NCI-H345 (cell line): ENCODE measurements at places on chromosomes 11 and 22.
A peak's percentile ranks its signal among the peaks of the same experiment; 100 is the strongest.

- DNase-seq, result no peak
Measured at GRCh38 chr22:31243339-31244045, 31.4 kb downstream of the LIMK2 start.

- DNase-seq, result no peak
Measured at GRCh38 chr11:16977994-16978315, 36.3 kb downstream of the PLEKHA7 start.

DNA sequence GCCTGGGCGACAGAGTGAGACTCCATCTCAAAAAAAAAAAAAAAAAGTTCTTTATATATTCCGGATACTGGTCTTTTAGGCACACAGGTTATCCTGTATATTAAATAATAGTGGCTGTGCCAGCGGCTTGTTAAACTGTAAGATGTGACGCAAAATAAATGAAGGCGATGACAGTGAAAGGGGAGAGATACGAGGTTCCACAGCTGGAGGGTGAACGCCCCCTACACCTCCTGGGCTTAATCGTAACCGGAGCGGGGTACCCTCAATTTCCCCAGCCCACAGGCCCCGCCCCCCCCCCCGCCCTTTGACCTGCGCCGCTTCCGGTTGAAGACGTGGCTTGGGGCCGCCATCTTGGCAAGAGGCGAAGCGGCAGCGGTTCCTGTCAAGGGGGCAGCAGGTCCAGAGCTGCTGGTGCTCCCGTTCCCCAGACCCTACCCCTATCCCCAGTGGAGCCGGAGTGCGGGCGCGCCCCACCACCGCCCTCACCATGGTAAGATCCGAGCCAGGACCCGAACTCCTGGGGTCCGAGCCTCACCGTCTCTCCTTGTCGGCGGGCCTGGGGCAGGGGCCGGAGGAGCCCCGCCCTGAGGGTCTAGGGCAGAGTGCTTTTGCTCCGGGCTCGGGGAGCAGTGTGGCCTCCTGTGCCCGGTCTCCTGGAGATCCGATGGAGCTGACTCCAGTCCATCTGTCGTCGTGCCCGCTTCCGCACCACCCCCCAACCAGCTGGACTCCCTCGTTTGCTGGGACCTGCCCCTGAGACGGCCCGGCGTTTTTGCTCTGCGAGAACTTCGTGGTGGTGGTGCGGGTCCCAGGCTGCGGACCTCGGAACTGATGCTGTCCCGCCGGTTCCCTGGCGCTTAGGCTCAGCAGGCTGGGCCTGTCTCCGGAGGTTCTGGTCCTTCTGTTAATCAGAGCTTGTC lies at the start of gene ARCN1:
Gene ARCN1 (plus strand): TSS at position 349 of the 920 bp plus-strand sequence. CDS start 139 bp downstream, at position 488.
- peak; percentile 76 for DNase-seq

DNA sequence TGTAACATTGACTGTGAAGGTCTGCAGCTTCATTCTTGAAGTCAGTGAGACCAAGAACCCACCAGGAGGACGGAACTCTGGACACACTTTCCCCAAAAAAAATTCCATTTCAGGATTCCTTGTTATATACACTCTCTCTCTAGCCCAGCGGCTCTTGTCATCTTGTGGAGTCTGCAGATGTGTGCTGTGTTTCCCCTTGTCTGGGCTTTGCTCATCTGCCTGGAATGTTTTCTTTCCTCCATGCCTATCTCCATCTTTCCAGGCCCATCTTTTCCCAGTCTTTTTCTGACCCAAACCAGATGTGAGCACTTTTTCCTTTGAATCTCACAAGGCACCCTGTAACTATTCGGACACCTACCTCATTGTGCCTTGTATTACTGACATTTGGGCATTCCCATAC lies 5.1 kb upstream of the DRG1 start:
- DNase-seq, result no peak

DNA sequence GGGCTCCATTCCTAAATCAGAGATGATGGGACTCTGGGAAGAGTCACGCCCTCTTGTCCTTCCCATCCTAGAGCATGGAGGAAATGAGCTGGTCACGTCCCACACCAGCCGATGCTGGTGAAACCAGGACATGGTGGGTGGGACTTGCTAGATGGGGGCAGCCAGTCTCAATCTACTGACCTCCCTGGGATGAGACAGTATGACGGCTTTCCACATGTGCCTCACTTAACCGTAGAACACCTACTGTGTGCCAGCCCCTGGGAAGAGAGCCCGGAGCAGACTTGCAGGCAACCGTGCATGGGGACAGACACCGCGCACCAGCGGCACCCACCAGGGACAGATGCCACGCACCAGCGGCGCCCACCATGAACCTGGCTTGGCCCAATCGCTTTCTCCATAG lies 3.8 kb downstream of the OSBPL5 start:
- no peak for DNase-seq

DNA sequence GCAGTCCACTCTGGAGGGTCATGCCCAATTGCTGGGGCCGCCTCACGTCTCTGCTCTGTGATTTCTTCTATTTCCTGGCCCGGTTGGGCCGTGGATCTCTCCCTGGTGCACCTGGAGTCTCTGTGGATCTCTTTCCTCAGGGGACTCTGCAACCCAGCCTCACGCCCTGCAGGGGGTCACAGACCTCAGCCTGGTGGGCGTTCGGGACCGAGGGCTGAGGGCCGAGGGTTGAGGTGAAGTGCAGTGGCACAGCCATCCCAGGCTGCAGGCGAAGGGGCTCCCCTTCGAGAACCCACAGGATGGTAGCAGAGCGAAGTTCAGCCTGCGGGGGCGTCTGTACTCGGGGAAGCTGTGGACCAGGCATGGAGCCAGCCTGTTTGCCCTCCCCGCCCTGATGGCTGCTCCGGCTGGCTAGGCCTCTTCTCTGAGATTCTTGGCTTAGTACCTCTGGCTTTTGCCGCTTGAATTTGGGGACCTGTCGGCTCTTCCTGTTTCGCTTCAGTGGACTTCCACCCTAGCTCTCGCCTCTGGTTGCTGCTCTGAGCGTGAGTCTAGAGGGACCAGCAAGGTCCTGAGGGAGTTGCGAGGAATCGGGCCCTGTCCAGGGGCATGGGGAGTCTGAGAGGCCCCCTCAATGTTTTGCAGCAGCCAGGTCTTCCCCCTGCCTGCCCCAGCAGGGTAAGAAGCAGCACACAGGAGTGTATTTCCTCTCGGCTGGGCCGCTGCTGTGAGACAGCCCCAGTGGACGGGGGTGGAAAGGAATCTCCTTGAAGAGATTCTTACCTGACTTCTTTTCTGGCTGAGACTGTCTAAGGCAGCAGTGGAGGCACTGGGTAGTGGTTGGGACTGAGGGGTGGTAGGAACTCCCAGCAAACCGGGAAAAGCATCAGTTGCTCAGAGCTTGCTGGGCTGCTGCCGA lies 140.8 kb downstream of the TBC1D22A start:
- no peak for DNase-seq

GRCh38 chr11:67113231-67113721 lies 5.8 kb upstream of the KDM2A start:
- DNase-seq, result no peak

- DNase-seq, result no peak
Measured at GRCh38 chr11:16154715-16155396, 201.5 kb downstream of the SOX6 start.

DNA sequence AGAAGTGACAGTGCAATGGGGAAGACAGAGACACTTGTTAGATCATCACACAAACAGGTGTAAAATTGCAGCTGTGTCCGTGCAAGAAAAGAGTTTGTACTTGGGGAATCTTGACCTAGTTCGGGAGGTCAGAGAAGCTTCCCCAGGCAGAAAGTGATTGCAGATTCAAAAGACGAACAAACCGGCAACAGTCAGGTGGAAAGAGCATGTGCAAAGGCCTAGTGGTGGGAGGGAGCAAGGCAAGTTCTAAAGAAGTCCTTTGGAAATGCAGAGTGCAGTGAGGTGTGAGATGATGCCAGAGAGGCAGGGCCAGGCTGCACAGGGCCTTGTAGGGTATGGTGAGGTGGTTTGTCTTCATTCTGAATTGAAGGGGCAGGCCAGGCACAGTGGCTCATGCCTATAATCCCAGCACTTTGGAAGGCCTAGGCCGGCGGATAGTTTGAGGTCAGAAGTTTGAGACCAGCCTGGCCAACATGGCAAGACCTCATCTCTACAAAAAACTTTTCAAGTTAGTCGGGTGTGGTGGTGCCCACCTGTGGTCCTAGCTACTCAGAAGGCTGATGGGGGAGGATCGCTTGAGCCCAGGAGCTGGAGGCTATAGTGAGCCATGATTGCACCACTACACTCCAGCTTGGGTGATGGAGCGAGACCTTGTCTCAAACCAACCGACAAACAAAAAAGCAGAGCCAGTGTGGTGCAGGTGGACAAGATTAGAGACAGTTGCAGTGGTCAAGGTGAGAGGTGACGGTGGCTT lies 1.9 kb upstream of the ESS2 start:
- DNase-seq, result no peak

DNA sequence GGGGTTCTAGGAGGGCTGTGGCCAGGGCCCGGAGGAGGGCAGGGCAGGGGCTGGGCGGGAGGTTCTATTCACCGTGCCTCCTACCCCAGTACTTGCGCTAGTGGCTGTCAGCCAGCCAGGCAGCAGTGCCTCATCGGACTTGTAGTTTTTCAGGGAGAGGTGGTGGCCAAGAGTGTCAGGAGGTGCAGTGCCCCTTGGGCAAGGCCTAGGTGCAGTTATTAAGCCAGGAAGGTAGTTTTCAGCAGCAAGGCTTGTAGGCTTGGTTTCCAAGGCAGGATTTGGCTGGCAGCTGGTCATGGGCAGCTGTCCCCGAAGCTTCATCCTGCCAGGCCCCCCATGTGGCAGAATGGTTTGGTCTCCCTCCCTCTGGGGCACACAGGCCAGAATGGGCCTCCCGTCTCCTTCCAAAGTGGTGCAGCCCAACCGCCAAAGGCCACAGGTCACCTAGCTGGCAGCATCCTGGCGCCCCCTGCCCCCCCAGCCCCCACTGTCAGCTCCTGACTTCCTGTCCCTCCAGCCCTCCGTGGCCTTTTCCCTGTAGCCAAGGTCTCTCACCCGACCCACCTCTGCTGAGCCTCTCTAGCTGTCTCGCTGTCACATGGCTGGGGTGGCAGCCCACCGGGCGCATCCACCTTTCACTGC lies 8.5 kb downstream of the CCDC88B start:
- DNase-seq, result no peak

DNA sequence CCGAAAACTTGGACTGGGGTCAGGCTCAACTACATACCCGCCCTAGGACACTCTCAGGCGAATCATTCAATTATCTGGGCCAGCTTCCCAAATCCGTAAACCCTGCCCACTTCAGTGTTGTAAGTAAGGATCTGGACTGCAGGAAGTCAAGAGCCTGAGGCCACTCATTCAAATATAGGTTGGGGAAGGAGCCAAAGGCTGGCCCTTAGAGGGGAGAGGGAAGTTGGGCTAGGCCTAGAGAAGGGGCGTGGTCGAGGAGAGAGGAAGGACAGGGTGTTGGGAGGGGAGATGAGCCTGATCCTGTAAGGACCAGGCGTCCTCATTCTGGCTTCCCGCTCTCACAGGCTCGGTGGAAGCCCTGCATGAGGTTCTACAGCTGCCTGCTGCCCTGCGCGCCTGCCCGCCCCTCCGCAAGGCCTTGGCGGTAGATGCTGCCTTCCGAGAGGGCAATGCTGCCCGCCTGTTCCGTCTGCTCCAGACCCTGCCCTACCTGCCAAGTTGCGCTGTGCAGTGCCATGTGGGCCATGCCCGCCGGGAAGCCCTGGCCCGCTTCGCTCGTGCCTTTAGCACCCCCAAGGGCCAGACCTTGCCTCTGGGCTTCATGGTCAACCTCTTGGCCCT lies 3.0 kb downstream of the SAC3D1 start:
- no peak for DNase-seq

DNA sequence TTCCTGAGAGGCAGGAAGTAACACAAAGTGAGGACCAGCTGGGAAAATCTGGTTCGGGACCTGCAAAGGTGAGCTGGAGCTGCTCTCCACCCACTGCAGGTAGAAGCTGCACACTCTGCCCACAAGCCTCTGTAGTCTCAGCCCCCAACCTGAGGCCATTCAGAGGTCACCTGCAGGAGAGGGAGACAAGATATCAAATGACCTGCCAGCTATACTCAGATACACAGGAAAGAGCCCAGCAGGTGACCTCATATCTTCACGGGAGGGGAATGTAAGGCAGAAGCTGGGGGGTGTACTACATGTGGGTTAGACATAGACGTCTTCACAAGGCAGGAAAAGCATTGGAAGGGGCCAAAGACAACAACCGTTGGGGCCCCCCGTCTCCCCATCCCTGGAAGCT lies 86.1 kb downstream of the APIP start:
- DNase-seq, result no peak

GRCh38 chr11:66639066-66639813 lies 737 bp downstream of the RBM4 start:
- DNase-seq, result no peak

- no peak for DNase-seq
Measured at GRCh38 chr11:111046291-111046690, 199.2 kb upstream of the POU2AF2 start.

GRCh38 chr11:119774172-119774763 lies 45.3 kb upstream of the NECTIN1 start:
- no peak for DNase-seq

DNA sequence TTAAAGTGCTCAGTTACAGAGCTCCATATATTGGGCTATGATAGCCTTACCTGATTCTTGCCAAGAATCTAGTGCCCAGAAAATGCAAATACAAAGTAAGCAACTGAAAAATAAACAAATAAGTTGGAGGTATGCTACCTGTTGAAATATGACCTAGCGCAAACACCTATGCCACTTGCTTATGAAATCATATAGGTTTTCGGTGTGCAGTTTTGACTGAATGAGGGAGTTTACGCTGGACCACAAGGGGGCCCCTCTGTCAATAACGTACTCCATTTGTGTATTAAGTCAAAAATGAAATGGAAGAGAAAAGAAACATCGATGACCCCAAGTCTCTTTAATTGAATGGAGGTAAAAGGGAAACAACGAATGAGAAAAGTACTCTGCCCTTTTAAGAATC lies 84.9 kb upstream of the TRIM77 start:
- DNase-seq, result no peak

GRCh38 chr11:60769273-60769672 lies 12.6 kb downstream of the MS4A15 start:
- DNase-seq, result no peak

GRCh38 chr22:46583571-46583970 lies 36.6 kb upstream of the GRAMD4 start:
- DNase-seq, result no peak

GRCh38 chr11:17786824-17787525 lies 52.4 kb downstream of the KCNC1 start:
- no peak for DNase-seq
